ENCODE measurements at places on chromosomes 12 and 14. TPM values are rescaled to one million over a fixed set of nuclear protein-coding genes. Genes with fewer than 3 reads are reported as not detected.

- no peak for DNase-seq
Observed at GRCh38 chr12:26052652-26053051, 72.2 kb downstream of the BHLHE41 start.

DNA sequence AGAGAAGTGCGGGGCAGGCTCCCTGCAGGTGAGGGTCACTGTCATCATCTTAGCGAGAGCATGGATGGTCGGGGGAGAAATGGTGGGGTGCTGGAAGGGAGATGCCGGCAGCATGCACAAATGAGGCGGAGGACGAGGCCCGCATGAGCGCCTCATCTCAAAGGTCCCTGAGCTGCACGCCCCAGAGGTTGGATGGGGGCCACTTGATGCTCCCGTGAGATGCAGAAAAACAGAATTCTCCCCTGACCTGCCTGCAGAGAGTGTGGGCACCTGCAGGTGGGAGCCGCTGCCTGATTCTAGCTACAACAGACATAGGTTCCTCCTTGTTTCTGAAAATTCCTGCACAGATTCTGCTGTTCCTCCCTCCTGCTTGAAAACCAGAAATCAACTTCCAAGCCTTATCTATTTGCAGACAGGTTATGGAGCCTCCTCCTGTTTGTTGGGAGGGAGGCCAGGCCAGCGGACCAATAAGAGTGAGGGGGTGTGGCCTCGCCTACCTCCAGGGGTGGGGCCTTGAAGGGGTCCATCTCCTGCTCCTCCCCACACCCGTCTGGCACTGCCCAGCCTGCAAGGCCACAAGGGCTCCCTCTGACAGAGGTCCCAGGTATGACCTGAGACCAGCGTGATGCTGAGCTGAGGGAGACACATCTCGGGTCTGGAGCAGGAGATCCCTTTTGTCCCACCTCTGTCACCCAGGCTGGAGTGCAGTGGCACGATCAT is 67.2 kb downstream of the KDM2B start:
- no peak for DNase-seq

- DNase-seq: no peak
Observed at GRCh38 chr12:14264316-14264715, 101.2 kb upstream of the ATF7IP start.

DNA sequence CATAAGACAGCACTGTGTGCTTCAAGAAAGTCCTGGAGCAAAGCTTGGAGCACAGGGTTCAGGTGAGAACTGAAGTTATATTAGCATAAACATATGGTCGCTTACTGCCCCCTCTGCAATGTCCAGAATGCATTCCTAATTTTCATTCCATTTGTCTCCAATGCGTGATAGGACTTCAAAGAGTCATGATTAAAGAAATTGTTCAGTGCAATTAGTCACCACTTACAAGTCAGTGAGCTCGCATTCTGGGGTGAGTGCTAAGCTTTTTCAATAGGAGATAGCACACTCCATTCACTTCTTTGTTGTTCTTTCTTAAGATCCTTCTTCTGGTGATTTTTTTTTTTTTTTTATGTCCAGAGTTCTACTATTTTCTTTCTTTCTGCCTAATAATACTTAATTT is 398.4 kb downstream of the SYT1 start:
- no peak for DNase-seq

DNA sequence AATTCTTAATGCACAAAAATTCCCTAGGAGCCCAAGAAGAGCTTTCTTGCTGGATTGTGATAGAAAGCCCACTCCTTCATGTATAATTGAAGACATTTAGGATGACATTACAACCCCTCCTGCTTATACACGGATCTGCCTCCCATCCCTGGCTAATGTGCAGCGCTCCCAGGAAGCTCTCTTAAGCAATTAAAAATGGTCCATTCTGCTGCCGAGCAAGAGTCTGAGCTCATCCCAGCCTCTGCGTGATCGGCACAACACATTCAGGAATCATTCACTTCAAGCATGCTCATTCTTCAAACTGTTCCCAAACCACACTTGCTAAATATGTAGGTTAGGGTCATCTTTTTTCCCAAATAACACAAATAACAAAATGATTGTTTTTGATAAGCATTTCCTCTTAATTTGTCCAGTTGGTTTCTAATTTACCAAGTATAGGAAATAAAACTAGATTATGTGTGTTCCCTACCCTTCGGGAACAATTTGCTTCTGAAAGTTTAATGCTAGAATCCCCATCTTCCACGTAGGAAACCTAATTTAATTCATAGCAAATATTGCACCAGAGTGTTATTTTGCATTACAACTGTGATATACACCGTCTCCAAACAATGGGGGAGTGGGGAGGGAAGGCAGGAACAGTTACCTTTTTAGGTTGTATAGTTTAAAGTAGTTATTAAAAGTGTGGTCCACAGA is 17.3 kb upstream of the TMEM233 start:
- DNase-seq: no peak

- DNase-seq: no peak
Observed at GRCh38 chr14:105150368-105151083, 18.1 kb downstream of the JAG2 start.

DNA sequence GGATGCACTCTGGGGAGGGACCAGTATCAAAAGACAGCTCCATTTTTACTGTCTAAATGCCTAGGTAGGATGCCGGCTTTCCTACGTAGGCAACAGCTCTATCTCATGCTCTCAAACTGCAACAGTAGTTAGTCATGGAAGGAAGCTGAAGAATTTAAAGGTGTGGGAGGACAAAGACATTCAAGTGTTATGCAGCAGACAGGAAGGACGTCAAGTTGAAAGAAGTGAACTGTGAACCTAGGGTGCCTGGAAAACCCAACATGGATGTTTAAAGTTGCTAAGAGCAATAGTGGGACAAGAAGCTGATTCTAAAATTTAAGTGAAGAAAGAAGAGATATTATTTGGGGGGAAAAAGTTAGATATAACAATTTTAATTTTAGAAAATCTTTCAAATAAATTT is 5.9 kb downstream of the SEC23A start:
- DNase-seq: no peak

DNA sequence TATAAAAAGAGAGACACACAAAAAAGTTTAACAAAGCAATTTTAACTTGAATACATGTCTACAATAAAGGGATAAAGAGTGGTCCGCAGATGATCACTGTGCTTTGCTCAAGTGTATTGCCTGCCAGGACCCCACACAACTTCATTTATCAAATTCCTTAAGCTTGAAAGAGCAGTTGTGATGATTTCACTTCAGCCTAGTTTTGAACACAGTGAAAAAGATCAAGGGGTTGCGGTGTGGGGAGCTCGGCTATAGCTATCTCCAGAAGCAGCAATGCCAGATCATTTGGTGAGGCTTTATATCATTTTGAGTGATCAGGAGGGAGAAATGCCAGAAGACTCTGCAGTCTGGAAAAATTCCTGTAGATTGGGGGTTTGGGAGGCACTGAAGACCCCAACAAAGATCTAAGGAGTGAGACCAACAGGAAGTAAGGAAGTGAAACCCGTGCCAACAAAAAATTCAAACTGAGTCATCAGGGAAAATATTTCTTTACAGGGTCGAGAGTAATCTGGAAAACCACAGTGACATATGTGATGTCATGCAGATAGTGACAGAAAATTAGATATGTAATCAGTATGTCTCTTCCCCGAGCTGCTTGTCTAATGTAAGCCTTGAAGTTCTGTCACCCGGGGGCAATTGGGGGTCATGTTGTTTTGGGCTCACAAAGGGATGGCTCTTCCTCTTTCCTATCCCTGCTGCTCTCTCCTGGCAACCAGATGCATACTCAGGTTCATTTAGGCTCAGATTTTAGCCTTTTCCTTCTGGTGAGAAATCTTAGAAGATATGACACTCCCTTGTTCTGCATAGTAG is 221.8 kb downstream of the MSRB3 start:
- DNase-seq: no peak

- no peak for DNase-seq
Observed at GRCh38 chr14:77088219-77088618, 9.8 kb upstream of the CIPC start.

DNA sequence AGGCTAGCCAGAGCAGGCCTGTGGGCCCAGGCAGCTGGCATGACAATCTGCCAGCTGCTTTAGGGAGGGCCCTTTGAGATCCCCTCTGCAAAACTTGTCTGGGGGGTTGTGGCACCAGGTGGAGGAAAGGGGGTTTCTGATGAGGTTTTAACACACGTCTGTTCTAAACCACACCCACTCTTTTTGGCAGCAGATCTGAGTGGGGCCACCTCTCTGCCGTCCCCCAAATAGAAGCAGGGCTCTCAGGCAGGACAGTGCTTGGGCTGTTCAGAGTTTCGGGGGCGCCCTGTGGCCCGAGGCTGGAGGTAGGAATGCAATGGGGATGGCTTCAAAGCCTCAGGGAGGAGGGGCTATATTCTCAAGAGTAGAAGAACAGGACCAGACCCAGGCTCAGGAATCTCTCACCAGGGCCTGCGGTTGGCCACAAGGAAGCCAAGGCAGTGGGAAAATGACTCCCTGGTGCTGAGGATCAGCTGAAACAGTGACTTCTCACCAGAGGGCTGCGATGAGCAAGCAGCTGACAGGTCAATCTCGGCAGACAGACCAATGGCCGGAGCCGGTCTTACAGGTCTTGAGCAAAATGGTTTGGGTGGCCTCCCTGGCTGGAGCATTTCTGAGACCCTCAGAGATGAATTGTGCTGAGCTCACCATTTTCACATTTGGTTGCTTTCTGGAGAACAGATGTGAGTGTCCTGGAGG is 1.5 kb upstream of the KRT5 start:
- DNase-seq: no peak

DHRS2 gene
- 0.11 TPM for polyA plus RNA-seq

C14orf39 gene
- polyA plus RNA-seq: 1.8 TPM

CLEC9A gene
- polyA plus RNA-seq: 0.37 TPM

Data from forelimb muscle (tissue), 1 donor.